Trophoblast cell (in vitro differentiated cells and primary cell): ENCODE measurements at places on chromosomes 7 and 10.
A peak's percentile ranks its signal among the peaks of the same experiment; 100 is the strongest.

- no peak for DNase-seq
These were observed 246.1 kb upstream of the PLXDC2 start for GRCh38 chr10:19570120-19570519.

DNA sequence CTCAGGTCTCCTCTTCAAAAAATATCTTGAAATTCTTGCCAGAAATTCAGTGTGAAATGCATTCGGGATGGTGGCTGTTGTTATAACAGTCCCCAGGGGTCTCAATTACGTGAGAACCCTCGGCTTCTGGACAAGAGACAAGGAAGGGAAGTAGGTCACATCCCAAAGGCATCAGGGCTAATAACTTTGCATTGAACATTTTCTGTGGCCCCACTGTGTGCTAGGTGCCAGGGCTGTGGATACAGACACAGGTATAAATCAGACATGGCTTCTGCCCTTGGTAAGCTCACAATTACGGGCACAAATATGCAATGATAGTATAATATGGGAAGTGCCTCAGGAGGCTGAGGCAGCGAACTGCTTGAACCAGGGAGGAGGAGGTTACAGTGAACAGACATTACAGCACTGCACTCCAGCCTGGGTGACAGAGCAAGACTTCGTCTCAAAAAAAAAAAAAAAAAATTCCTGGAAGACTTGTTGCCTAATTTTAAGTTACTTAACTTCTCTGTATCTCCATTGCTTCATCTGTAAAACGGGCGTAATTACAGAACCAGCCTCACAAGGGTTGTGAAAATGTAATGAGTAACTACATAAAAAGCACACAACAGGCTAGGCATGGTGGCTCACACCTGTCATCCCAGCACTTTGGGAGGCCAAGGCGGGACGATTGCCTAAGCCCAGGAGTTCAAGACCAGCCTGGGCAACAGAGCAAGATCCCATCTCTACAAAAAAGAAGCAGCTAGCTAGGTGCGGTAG, 2.5 kb upstream of the RHBDD2 start:
- peak; percentile 93 for DNase-seq

DNA sequence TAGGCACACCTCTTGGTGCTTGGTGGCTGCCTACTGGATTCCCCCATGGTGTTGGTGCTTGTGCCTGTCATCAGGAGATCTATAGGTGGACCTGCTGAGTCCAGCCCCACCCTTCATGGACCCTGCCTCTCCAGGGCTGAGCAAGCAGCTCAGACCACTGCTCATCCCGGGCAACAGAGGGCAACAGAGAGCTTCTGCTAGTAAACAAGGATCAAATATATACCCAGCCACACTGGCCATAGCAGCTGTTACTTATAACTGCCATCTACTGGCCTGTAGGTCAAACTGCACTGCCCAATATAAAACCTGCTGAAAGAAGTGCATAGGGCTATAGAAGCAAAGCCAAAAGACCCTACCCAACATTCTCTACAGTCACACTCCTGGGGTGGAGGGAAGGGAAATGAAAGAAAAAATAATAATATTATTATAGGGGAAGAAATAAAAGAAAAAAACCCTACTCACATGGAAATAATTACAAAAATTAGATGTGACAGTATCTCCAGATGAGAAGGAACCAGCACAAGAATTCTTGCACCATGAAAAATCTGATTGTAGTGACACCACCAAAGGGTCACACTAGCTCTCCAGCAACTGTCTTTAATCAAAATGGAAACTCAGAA, 54.9 kb upstream of the ZNF800 start:
- peak; percentile 77 for DNase-seq

DNA sequence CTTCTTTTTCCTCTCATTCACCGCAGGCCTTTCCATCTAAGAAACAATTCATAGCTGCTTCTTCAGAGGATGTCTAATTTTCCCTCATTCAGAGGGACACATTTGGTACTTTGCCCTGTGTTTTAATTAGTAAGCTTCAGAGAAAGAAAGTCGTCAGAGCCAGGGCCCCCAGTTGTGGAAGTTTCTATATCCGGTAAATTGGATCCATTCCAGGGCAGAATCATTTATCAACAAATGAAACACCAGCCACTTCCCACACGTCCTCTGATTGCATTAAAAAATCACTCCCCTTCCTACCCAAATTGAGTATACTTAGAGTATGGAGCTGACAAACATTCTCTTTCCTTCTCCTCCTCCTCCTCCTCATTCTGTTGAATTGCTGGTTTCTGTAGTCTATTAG, 205.8 kb upstream of the HDAC9 start:
- no peak for DNase-seq

GRCh38 chr7:142771353-142771723, 568 bp downstream of the PRSS2 start:
- DNase-seq = no peak

DNA sequence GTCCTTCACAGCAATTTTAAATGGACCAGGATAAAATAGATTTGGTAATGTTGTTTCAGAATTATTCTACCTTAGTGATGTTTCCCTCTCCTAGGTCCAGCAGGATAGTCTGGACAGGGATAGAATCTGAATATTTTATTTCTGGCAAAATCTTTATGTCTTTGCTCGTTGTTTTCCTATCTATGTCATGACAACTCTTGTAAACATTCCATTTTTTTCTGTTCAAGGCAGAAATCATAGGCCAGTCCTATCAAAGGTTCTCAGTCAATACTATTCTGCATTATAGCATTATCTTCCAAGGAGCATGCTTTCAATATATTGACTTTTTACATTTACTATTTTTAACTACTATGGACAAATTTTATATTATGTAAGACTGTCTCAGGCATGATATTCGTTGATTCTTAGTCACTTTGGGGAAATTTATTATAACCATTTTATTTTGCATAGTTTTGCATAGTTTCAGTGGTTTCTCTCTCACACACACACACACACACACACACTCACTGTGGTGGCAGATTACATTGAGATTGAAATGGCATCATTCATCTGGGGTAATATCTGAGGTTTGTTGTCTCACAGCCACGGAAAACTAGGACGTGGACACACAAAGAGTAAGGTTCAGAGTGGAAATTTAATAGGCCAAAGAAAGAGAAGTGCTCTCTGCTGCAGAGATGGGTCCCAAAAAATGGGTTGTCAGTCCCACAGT, 17.2 kb downstream of the TAS2R60 start:
- DNase-seq = no peak
